ENCODE measurements at places on chromosomes 11 and 22.

DNA sequence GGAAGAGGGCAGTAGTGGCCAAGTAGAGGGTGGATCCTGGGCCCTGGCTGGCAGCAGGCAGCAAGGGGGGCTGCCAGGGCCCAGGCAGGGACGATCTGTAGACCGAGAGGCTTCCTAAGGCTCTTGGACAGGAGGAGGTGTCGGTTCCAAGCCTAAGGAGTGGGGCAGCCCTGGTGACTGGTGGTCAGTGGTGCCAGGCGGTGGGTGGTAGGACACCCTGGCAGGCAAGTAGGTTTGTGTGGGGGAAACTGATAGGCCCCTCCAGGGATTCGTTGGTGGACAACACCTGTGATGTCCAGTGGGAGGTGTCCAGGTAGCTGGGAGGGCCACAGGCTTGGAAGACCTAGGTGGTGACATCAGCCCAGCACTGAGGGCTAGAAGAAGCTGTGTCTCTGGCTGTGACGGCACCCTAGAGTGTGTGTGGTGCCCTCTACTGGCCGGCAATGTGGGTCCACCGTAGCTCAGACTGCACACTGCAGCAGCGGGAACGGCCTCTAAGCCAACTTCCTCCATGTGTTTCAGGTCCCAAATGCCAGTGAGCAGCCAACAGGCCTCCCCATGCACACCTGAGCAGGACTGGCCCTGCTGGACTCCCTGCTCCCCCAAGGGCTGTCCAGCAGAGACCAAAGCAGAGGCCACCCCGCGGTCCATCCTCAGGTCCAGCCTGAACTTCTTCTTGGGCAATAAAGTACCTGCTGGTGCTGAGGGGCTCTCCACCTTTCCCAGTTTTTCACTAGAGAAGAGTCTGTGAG, 9.4 kb upstream of the SAMM50 start:
- peak; percentile 64 for DNase-seq

DNA sequence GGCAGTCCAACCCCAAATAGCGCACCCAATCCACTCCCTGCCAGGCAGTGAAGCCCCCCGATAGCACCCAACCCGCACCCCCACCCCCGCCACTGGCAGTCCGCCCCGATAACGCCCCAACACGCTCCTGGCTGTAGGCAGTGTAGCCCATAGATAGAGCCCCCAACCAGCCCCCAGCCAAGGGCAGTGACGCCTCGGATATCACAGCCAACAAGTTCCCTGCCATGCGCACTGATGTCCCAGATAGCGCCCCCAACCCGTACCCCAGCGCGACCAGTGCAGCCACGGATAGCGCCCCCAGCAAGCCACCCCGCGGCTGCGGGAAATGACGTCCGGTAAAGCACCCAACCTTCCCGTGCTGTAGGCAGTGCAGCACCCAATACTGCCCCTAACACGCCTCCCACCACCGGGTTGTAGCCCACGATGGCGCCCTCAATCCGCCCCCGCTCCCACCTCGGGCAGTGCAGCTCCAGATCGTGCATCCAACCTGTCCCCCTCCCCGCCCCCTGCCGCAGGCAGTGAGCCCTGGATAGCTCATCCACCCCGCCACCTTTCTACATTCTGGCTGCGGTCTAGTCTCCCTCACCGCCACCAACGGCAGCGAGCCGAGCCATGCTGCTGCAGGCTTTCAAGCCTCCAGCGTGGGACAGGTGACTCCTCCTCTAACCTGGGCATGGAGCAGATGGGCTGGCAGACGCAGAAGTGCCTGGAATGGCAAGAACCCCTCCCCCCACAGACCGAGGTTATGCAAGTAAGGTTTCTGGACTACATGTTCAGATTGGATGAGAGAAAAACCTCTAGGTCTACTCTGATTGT, 625 bp downstream of the RFPL2 start:
- DNase-seq: peak; percentile 0

DNA sequence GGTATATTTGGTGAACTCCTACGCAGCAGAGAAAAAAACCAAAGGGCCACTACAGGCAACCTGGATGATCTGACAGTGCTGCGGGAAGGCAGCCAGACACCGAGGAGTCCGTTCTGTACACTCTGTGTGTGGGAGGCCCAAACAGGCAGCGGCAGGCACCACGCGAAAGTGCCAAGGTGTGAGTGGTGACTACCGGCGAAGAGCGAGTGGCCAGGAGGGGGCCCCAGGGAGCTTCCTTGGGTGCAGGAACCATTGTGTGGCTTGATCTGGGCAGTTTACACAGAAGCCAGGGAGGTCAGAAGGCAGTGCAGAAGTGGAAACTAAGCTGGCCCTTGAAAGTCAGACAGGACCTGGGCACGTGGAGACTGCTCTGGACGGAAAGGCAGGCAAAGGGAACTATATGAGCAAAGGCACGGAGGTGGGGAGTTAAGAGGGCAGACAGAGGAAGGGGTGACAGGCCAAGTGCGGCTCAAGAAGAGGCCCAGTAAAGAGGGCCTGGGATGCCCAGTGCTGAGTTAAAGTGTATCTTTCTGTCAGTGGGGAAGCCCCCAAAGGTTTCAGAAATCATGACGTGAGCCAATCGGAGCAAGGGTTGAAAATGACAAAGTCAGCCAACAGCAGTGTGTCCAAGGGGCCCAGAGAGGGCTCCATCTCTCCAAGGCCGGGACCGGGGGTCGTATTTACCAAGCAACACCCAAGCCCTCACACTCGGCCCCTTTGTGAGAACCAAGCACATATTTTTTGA, 10.6 kb downstream of the TMEM184B start:
- DNase-seq: no peak

GRCh38 chr22:49008682-49009235, 818.9 kb downstream of the BRD1 start:
- DNase-seq: no peak

DNA sequence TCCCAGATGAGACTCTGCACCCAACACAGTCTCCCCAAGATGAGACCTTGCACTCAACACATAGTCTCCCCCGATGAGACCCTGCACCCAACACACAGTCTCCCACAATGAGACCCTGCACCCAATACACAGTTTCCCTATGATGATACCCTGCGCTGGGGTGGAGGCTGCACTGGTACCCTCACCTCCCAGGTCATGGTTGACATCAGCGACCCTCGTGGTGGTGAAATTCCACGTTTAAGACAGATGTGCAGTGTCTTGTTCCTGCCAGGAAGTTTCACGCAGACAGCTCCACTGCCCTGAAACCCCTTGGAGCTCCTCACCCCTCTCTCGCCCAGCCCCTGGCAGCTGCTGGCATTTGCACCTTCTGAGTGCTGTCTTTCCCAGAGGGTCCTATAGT, 9.5 kb downstream of the MUC5AC start:
- no peak for DNase-seq

GRCh38 chr11:113113801-113114704, 152.8 kb downstream of the NCAM1 start:
- DNase-seq: peak; percentile 61
